Activated CD4-positive, alpha-beta T cell treated with anti-CD3 and anti-CD28 coated beads for 1 hour (primary cell): ENCODE measurements at places on chromosomes 2 and 18.

DNA sequence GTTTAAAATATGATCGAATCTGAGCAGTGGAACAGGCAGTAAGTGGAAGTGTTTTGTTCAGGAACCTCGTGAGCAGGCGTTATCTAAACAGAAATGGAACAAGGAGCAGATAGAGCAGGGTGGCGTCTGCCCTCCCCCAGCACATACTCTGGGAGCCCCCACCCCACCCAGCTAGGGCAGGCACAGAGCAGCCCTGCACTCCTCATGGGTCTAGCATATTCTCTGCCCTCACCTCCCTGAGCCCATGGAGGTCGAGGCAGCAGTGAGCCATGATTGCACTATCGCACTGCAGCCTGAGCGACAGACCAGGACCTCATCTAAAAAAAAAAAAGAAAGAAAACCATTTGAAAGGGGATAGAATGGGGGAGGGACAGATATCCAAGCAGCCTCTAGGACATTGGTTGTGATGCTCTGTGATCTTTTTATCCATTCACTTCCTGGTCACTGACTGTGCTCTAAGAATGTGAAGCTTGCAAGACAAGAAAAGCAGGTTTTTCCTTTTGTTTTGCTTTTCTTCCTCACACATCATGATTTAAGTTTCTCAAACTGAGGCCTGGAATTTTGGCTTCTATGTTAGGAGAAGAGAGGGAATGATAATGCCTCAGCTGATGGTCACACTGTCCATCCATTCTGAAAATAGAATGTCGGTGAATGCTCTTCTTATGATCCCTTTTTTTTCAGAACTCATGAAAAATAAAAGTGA is 3.1 kb downstream of the MLPH start:
- DNase-seq: no peak

DNA sequence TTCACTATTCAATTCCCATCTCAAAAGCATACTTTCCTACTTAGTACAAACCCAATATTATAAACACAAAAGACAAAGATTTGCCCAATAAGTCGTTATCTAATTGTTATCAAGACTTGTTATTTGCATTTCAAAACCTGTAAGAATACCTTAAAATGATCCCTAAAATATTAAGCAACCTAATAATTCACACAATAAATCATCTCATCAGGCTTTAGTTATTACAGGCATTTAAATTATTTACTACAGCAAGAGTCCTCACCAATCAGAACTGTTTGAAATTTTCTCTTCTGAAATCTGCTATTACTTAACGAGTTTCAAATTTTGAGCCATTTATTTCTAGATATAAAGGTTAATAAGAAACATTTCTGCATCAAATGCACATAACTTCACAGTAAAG is 1.6 kb downstream of the CCDC88A start:
- no peak for DNase-seq

DNA sequence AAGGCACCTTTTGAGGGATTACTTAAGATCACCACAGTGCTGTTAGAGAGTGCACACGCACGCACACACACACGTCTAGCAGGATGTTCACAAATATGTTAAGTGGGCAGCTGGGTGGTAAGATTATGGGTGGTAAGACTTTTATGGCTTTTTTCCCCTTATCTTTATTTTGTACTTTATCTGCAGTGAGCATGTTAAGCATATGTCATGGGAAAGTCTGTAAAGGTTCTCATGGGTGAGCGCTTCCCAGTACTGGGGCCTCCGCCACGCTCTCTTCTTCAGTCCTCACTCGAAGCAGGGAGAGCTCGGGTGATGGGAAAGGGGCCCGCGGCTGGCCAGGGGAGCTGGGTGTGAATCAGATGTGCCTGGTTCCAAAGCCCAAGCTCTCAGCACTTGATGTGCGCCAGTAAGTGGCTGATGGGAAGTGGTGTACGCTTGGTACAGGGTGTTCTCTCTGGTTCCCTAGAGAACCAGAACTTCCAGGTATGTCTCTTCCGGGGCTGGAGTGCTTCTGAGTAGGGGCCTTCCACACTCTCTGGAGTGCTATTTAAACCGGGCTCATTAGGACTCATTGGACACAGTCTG is 83.9 kb upstream of the YWHAQ start:
- DNase-seq: no peak

DNA sequence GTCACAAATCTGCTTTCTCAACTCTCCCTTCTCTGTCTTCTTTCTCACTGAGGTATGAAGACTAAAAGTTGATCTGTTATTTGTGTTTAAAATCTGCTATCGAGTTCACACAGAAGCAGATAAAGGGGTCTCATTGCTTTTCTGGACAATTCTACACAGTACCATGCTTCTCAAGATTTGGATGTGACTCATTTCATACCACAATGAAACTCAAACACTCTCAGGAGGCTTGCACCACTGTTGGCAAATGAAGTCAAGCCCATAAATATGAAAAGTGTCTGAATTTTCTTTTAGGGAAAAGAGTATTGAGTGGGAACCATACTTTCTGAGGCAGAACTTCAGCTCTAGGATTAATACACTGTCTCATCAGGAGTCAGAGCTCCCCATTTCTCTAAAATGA is 274.6 kb upstream of the CYRIA start:
- no peak for DNase-seq

DNA sequence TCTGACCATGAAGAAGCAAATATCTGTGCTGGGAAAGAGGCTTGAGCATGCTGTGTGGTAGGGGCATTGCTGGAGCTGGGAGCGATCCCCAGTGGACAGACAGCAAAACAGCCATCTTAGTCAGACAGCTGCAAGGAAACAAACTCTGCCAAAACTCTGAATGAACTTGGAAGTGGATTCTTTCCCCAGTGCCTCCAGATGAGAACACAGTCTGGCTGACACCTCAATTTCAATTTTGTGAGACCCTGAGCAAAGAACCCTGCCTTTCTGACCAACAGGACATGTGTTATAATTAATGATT is 23.2 kb upstream of the FAP start:
- DNase-seq: no peak

DNA sequence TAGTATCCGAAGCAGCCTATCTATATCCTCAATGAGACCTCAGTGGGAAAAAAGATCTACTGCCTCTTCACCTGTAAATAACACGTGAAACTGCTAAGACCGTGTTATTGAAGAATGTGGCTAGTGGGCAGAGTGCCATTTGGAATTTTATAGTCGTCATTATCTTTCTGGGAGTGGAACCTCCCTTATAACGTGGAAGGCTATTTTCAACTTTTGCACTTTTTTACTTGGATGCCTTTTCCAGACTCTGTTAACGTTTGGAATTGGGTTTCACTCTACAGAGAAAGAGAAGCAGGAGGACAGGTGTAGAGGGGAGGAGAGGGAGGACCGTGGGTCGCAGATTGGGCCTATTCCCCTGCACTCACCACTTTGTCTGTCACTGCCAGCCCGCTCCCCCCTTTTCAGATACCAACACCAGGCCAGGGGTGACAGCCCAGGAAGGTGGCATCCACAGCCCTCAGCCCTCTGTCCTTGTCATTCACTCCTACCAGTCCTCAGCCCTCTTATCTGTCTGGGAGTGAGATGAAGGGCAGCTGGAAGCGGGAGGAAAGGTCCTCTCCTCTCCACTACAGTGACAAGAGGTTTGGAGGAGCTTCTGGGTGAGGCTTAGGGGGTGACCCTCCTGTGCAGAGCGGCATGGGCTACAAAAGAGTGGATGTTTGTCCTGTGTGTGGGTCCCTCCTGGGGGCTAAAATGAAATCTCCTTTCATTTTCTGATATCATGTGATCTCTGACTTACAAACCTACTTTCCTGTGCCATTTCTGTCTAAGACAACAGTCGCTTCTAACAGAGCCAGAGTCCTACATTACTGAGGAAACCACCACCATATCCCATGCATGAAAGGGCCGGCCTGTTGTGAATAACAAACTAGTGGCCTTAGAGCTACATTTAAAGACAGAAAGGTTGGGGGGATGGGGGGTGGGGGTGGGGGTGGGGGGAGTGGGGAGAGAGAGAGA is 23.9 kb upstream of the CEP68 start:
- no peak for DNase-seq

- DNase-seq: no peak
Observed at GRCh38 chr2:71892896-71893295, 254.8 kb downstream of the CYP26B1 start.

DNA sequence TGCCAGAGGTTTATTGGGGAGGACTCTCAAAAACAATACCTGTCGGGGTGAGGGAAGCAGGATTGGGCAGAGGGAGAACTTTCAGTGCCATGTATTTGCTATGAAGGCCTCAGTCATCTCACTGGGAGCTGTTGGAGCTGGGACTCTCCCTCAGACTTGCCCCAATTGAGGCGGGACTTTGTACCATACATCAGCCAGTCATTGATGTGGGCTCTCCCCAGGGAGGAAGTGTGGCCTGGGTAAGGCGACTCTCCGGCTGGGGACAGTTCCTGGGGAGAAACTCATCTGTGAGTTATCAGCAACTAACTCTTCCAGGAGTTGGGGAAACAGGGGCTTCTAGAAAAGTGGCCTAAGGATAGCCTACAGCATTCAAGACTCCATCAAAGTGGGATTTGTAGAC is 66.5 kb downstream of the FTCDNL1 start:
- no peak for DNase-seq
